Esophagus squamous epithelium (tissue), 5 donors: ENCODE measurements at places on chromosomes 4 and X.

DNA sequence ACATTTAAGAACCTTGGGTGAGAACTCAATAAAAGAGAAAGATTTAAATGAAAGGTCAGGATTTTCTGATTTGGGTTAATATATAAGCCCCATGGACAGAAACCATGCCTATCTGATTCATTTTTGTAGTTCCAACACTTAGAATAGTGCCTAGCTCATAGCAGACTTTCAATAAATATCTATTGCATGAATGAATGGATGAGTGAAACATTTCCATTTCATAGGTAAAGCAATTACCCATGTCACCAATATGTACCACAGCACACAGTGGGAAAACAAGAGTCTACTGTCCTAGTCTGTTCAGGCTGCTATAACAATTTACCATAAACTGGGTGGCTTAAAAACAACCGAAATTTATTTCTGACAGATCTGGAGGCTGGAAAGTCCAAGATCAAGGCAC, 63.9 kb upstream of the PTPN13 start:
- no peak for DNase-seq

GRCh38 chr4:22237846-22238494, 277.9 kb downstream of the ADGRA3 start:
- no peak for DNase-seq

DNA sequence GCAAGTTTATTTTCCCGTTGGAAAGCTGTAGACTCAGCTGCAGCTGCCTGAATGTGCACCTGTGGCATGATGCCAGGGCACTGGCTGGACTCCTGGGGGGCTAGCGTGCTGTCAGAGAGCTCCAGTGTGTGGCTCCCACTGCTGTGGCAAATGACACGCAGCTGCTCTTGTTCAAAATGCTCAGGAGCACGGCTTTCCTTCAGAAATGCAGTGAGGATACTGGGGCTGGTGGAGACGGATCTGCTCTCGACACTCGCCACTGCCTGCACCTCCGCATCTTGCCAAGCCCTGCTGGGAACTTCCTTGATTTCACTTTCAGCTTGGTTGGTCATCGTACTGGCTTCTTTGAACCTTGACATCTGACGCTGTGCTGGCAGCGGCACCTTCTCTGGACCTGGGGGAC, 58.7 kb downstream of the GPRIN3 start:
- no peak for DNase-seq

DNA sequence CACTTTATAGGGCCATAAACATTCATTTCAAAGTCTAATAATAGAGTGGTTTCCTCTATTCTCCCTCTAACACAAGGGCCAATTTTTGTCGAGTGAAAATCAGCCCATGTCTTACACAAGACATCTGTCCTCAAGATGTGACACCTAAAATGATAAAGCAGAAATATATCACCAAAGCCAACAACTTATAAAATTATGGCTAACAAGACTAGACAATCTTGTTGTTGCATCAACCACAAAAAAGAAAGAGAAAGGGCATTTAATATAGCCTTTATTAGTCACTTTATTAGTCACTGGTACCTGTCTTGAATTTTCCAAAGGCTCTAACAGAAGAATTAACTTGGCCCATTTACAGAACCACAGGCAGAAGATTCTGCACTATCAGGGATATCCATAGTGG, 161.6 kb downstream of the SMIM20 start:
- DNase-seq, result no peak

DNA sequence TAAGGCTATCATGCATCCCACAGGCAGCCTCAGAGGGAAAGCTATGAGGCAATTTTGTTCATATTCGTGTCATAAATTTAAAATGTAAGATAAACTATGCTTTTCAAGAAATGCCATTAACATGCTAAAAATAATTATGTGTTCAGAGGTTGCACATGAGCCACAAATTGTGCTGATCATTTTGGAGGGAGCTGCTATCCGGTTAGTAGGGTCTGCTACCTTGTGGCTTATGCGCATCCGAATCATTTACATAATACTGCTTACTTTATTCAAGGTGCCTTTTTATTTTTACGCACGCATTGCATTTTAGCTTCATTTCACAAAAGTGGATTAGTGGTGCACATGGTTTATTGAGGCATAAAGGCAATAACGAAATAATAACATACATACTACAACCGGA, 76.4 kb upstream of the WWC2 start:
- DNase-seq, result no peak

- no peak for DNase-seq
Observed at GRCh38 chrX:41862562-41863184, 60.7 kb downstream of the CASK start.

- DNase-seq, result no peak
Observed at GRCh38 chrX:9227276-9227675, 193.3 kb upstream of the FAM9B start.

DNA sequence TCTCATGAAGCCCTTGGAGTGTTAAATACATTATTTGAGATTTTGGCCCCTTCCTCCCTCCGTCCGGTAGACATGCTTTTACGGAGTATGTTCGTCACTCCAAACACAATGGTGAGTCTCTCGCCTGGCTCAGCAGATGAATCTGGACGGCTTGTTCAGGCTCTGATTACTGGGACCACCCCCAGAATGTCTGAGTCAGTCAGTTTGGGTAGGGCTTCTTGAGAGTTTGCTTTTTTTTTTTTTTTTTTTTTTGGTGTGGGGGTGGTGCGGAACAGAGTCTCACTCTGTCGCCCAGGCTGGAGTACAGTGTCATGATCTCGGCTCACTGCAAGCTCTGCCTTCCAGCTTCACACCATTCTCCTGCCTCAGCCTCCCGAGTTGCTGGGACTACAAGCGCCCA, 62.4 kb upstream of the MSANTD1 start:
- DNase-seq, result no peak

DNA sequence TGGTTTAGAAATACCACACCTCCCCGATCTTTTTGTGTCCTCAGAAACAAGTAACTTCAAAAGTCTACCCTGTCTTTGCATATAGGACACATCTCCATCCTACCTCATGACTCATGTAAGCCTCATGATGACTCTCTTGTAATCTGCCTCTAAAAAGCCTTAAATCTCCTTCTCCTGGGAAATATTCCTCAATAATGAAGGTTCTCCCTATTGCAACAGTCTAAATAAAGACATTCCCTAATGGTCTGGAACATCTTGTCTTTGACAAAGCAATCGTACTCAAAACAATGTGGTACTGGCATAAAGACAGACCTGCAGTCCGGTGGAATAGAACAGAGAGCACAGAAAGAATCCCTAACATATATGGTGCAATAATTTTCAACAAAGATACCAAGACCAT, 257.7 kb downstream of the OPHN1 start:
- DNase-seq, result no peak

- no peak for DNase-seq
Observed at GRCh38 chr4:137707626-137708025, 175.3 kb upstream of the PCDH18 start.
